ENCODE measurements at places on chromosomes 1 and 21.

DNA sequence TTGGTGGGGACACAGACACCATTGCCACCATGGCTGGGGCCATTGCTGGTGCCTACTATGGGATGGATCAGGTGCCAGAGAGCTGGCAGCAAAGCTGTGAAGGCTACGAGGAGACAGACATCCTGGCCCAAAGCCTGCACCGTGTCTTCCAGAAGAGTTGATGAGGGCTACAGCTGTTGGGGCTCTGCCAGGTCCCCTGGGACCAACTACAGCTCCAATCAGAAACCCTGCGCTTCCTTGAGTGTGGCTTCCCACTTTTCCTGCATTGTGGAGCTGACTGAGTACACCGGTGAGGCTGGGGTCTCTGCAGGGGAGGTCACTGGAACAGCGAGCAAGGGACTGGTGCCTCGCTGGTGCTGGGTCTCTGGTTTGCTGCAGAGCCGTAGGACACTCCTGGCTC lies 4.5 kb downstream of the ADPRS start:
- DNase-seq = no peak

GRCh38 chr1:154265586-154265985 lies 6.8 kb upstream of the HAX1 start:
- no peak for DNase-seq

DNA sequence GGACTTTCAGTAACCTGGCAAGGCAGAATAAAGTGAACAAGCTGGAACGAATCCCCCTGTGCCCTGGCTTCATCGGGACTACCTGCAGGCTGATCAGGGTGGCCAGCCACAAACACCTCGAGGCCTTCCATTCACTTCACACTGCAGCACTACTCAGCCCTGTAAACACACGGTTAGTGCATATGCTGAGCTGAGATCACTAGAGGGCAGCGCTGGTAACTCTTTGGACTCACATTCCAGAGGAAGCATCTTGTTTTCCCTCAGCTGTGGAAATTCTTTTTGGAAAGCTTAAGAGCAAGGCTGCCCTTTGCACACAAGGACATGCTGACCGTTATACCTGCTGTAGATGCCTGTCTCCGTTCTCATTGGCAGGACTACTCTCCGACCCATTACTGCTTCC lies 32.1 kb downstream of the PCSK9 start:
- DNase-seq = no peak

- no peak for DNase-seq
Observed at GRCh38 chr1:151723726-151724370, 2.5 kb downstream of the RIIAD1 start.
